ENCODE measurements at places on chromosomes 5 and 9. TPM values are rescaled to one million over a fixed set of nuclear protein-coding genes. Genes with fewer than 3 reads are reported as not detected.

GRCh38 chr9:4262735-4263141 is 37.1 kb downstream of the GLIS3 start:
- peak; percentile 92 for DNase-seq

- no peak for DNase-seq
Measured at GRCh38 chr5:41368158-41368557, 142.2 kb downstream of the PLCXD3 start.

GRCh38 chr9:127962278-127962677 is 18.5 kb downstream of the EEIG1 start:
- DNase-seq, result no peak

DNA sequence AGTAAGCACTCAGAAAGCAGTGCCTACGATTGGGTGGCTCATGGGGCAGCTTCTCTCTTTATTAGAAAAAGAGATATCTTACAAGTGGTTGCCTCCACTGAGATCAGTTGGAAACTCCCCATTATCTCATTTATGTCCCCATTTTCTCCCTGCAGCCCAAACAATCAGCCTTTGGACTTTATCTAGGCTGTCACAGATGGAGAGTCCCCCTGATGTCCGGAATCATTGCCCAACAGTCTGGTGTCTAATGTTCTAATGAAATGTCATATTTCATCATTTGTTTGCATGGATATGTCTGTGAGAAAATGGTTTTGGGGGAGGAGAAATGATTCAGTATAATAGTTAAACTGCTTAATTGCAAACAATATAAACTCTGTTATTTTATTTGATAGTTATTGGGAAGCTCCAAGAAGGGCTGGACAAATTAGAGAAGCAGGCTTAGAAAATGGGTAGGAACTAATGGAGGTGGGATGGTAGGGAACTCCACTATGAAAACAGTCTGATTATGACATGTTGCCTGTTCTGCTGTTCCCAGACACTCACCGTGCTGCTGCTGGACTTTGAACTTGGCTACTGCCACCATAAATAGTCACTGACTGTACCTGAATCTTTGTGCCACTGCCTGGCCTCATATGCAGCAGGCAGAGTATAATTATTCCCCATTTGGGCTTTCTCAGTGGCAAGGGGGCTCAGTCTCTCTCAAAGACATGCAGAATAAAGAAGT is 38.3 kb upstream of the SMAD5 start:
- no peak for DNase-seq

Gene ZFP2
- 0.53 TPM for total RNA-seq

Gene FCHSD1
- 14.2 TPM for total RNA-seq
